ENCODE measurements at places on chromosomes 7 and 10. TPM values are rescaled to one million over a fixed set of nuclear protein-coding genes. Genes with fewer than 3 reads are reported as not detected.

SVIL gene
- 25.4 TPM for total RNA-seq

DKK1 gene
- total RNA-seq, result not detected

COBL gene
- 22.3 TPM for total RNA-seq

PTPRN2 gene
- total RNA-seq, result 76.1 TPM

SPDYE16 gene
- 0.26 TPM for total RNA-seq

HYAL4 gene
- not detected for total RNA-seq

GRCh38 chr7:104943502-104944343, 70.3 kb upstream of the KMT2E start:
- H3K27me3 ChIP-seq, result no peaks in the 10 kb centered on the region
- H3K4me3 ChIP-seq, result no peak overlapping the region
- peak overlapping the region; percentile 63 for H3K27ac ChIP-seq
- DNase-seq, result peak; percentile 94

DNA sequence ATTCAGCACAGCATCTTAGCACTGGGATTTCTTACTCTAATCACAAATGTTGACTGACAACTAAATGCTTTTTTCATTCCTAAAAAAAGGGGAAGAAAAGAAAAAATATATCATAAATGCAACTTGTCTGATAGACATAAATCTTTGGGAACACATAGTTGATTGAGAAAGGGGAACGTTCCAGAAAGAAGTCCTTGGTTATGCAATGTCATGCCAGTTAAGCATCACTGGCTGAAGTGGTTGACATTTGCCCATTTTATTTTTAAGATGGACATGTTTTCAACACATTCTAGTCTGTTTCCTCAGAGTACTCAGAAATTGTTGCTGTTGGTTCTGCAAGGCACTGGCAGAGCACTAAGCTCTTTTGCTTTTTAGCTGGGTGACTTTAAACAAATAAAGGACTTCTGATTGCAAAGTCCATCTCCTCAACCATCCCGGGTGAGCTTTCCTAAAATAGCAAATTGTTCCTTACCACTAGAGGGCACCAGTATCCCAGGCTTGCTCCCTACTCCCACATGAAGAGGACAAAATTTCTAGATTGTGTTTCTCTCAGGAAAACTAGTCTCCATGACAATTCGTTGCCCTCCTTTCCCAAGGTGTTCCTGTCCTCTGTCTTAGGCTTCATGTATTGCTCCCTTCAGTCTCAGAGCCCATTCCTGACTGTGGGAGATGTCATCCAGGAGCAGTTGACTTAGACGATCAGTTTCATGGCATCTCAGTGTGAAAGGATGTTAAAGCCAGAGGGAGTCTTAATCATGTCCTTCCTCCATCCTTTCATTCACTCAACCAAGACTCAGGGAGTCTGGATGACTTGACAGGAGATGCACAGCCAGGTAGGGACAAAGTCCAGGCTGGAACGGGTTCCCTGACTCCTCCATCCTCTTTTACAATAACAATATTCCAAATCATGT, 23.9 kb downstream of the OPALIN start:
- H3K27me3 ChIP-seq, result no peaks in the 10 kb centered on the region
- no peak overlapping the region for H3K4me3 ChIP-seq
- peaks cover 6% of the 10 kb centered on the region for H3K4me1 ChIP-seq
- H3K36me3 ChIP-seq, result no peaks in the 10 kb centered on the region
- DNase-seq, result peak; percentile 28
- no peak overlapping the region for H3K27ac ChIP-seq

DNA sequence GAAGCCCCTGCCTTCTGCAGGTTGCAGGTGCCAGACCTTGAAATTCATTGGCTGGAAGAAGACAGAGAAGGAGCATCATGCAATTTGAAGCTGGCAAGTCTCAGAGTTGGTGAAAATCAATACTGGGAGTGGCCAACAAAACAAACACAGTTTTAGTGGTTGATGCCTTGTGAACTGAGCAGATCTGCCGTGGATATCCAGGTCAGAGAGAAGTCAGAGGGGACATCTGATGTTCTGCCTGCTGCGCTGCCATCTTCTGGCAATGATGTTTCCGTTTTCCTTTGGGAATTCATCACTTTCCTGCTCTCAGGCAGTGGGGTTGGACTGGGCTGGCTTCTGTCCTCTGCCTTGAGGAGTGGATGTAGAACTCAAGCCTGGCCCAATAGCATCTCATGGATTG, 132.0 kb downstream of the RPS24 start:
- no peaks in the 10 kb centered on the region for H3K4me1 ChIP-seq
- H3K4me3 ChIP-seq, result no peak overlapping the region
- DNase-seq, result no peak

DNA sequence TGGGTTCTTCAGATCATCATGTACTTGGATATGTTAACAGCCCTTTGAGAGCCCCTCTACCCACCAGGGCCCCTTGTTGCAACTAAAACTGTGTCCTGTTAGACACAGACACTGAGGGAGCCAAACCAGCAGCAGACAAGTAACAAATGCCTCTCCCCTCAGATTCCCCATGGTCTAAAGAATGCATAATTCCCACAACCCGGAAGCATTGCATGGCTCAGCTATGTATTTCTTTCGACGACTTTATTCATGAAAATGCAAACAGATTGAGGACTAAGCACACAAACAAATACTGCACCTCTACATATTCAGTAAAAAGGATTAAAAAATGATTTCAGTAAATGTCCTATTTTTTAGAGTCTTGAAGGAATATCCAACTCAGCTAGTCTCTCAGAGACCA, 70.1 kb upstream of the HECW1 start:
- no peaks in the 10 kb centered on the region for H3K4me1 ChIP-seq
- H3K27ac ChIP-seq, result no peak overlapping the region
- H3K27me3 ChIP-seq, result no peaks in the 10 kb centered on the region
- DNase-seq, result no peak

DNA sequence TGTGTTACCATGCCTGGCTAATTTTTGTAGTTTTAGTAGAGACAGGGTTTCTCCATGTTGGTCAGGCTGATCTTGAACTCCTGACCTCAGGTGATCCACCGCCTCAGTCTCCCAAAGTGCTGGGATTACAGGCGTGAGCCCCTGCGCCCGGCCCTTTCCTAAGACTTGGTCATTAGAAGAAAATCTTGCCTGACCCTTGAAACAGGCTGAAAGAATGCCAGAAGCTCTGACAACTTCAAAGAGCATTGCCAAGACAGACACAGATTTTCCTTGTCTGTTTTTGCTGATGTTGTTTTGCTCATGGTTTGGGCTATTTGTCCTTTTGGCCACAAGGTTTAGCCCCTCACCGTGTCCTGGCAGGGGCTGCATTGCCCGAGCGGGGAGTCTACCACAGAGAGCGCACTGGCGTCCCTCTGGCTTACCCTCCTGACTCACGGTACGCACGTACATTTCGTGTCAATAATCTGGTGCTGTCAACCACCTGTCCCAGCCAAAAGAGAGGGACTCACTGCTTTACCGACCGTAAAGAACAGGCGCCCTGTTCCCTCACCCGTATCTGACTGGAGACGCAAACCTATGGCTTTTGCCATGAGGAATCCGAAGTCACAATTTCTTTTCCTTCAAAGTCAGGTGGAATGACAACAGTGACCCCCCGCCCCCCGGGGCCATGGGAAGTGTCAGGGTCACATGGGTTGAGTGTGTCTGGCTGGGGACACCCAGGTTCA, 10.1 kb upstream of the INPP5A start:
- no peak overlapping the region for H3K4me3 ChIP-seq
- no peak for DNase-seq
- no peaks in the 10 kb centered on the region for H3K27me3 ChIP-seq
- H3K36me3 ChIP-seq, result no peaks in the 10 kb centered on the region

- DNase-seq, result no peak
- H3K4me1 ChIP-seq, result no peaks in the 10 kb centered on the region
- no peak overlapping the region for H3K4me3 ChIP-seq
- H3K27ac ChIP-seq, result no peak overlapping the region
- no peaks in the 10 kb centered on the region for H3K27me3 ChIP-seq
These were observed 161.0 kb upstream of the POT1 start for GRCh38 chr7:125090596-125090995.

DNA sequence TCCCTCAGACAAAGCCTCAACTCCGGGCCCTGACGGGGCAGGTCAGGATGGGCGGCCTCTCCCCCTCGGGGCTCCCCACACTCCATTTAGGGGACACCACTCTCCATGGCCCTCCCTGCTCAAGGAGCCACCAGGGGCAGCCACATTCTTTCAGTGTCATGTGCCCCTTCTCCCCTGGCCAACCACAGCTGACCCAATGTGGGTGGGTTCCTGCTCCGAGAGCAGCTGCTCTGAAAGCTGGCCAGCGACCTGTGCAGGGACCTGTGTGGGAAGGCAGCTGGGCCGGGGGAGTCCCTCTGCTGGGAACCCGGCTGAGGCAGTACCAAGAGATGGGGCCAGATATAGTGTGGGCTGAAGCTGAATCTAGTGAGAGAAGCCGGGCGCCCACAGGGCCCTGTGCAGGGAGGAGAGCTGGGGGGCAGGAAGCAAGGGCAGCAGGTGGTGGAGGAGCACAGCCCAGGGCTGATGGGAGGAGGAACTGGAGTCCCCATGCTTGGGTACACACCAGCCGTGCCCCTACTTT, 40.6 kb upstream of the NPFFR1 start:
- no peaks in the 10 kb centered on the region for H3K27me3 ChIP-seq
- no peak overlapping the region for H3K27ac ChIP-seq
- no peaks in the 10 kb centered on the region for H3K36me3 ChIP-seq

DNA sequence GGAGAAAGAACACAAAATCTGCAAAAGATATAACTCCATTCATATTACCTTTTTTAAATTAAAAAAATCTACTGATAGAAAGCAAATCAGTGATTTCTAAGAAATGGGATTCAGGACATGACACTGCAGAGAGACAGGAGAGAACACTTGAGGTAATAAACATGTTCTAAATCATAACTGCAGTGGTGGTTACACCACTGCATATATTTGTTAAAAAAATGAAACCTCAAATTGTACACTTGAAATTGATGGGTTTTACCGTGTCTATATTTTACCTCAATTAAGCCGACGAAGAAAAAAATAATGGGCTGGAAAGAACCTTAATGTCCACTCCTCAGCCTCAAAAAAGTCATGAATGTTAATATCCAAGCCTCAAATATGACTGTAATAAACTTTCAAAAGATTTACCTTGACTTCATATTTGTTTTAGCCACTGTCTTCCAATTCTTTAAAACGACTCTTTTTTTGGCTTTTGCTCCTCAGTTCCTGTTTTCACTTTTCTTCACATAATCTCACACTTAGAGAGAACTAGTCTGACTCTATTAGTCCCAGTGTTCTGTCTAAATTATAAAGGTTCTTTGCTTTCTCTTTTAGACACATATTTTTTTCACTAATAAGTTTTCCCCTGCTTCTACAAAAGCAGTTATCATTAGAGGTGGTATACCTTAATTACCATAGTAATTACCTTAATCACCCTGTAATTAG, 502.4 kb downstream of the GRM8 start:
- no peaks in the 10 kb centered on the region for H3K27me3 ChIP-seq
- H3K4me1 ChIP-seq, result no peaks in the 10 kb centered on the region
- H3K4me3 ChIP-seq, result no peak overlapping the region

GRCh38 chr10:108187408-108188012, 1023.0 kb upstream of the SORCS1 start:
- H3K27me3 ChIP-seq, result no peaks in the 10 kb centered on the region
- DNase-seq, result no peak
- no peaks in the 10 kb centered on the region for H3K4me1 ChIP-seq

GRCh38 chr10:75096749-75097148, 14.7 kb upstream of the SAMD8 start:
- H3K4me1 ChIP-seq, result peaks cover 6% of the 10 kb centered on the region
- H3K27ac ChIP-seq, result no peak overlapping the region
- no peaks in the 10 kb centered on the region for H3K36me3 ChIP-seq
- DNase-seq, result no peak
- H3K27me3 ChIP-seq, result no peaks in the 10 kb centered on the region
- no peak overlapping the region for H3K4me3 ChIP-seq

DNA sequence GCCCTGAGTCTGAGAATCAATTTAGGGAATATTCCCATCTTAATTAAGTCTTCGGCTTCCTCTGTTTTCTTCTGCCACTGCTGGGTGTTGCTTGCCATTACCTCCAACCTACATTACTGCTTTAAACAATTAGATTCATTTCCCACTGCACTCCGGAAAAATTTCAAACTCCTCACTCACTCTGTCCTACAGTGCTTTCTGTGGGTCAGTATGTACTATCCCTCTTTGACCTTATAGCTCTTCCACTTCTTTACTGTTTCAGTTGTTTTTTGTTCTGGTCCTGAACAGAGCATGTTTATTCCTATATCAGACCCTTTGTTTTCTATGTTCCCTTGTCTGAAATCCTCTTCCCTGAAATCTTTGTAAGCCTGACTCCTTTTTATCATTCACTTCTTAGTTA, 160.6 kb downstream of the MAGI2 start:
- no peak overlapping the region for H3K27ac ChIP-seq
- H3K27me3 ChIP-seq, result no peaks in the 10 kb centered on the region
- DNase-seq, result no peak
- H3K4me1 ChIP-seq, result no peaks in the 10 kb centered on the region

DNA sequence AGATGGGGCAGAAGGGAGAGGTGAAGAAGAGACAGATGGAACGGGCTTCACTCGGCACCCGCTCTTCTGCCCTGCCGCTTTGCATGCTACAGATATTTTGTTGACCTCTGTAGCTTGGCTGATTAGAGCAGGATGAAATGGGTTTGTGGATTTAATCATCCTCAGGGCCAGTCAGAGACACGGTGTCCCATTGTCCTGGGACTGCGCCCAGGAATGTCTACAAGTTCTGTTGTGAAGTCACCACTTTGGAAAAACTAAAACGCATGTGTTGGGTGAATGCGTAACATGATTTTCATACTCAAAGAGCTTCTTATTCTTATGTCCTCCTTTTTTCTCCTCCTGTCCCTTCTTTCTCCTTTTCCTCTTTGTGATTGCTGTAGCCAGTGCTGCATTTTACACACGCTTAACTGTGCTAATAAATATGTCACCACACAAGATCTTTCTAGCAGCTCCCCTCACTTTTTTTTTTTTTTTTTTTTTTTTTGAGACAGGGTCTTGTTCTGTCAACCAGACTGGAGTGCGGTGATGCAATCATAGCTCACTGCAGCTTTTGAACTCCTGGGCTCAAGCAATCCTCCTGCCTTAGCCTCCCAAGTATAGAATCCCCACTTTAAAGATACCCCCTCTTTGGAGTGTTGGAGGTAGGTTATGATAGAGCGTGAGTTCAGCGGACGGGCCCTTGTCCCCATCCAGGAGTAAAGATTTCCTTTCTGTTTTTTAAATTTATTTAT, 3.4 kb downstream of the CPA4 start:
- H3K4me1 ChIP-seq, result peaks cover 15% of the 10 kb centered on the region
- no peaks in the 10 kb centered on the region for H3K36me3 ChIP-seq
- no peak overlapping the region for H3K4me3 ChIP-seq
- no peak overlapping the region for H3K27ac ChIP-seq

GRCh38 chr7:42156291-42156865, 80.6 kb downstream of the GLI3 start:
- H3K4me1 ChIP-seq, result no peaks in the 10 kb centered on the region
- no peak overlapping the region for H3K27ac ChIP-seq
- no peak for DNase-seq
- H3K4me3 ChIP-seq, result no peak overlapping the region
- no peaks in the 10 kb centered on the region for H3K27me3 ChIP-seq
- H3K36me3 ChIP-seq, result no peaks in the 10 kb centered on the region

All from body of pancreas (tissue), 4 donors.